ENCODE measurements at places on chromosomes 2 and 18.
A peak's percentile ranks its signal among the peaks of the same experiment; 100 is the strongest.

DNA sequence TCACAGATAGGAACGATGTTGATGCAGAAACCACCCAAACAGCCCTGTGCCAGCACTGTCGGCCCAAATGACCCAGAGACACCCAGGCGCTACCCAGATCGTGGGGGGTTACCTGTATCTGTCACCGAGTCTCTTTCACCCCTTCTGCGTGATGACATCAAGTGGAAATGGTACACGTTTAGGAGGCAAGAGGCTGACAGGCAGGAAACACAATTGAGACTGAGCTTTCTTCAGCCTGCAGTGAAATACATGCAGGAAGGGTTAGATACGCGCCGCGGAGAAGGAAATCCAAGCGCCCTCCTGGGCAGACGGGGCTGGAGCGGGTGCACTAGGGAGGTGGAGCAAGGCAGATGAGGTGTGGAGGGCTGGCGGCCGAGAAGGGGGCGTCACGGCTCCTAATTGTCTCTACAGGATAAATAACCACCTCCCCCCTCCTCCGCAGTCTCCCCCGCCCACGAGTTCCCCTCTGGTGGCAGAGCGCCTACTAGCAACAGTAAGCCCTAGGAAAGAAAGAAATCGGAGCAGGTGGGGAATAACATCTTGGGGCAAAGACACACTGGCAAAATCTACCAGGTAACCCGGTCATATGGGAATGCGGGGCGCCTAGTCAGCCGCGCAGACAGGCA lies at the start of gene RNF152:
Gene RNF152, minus strand, starts transcription at position 325 of the 626 bp plus-strand sequence. CDS start 76,544 bp downstream, outside the sequence.
- DNase-seq = peak; percentile 8

DNA sequence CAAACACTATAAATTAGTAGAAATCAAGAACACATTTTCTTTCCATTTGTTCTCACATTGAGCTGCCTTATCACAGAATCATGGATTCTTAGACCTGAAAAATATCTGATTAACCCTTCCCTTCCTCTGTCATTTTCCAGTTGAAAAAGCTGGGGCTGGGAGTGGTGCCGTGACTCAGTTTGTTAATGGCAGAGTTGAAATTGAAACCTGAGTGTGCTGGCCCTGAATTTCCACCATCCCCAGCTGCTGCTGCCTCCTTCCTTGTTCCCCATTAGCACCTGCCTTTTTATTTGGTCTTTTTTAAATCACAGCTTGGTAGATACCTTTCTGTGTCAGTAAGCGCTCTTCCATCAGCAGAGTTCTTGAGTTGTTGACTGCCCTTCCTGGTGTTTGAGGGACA lies 10.6 kb downstream of the FARP2 start:
- no peak for DNase-seq

- no peak for DNase-seq
These were observed 2.6 kb downstream of the CLIP4 start for GRCh38 chr2:29117636-29118303.

DNA sequence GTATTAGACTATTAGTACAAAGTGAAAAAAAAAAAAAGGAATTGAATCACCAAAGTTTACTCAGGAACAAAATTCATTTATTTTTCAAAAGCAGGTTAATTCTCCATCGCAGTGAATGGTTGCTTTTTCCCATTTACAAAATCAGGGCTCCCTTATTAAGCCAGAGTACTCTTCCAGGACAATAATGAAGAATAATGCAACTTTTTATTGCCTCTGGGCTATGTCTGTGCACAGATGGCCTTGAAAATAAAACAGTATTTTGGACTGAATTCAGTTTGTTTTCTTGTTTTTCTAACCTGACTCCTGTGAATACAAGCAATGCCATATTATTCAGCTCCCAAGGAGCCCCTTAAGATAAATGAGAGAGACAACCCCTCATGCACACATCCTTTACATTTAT lies 246.8 kb downstream of the KCNS3 start:
- DNase-seq = no peak

- no peak for DNase-seq
These were observed 160.6 kb downstream of the METTL4 start for GRCh38 chr18:2410688-2411087.

DNA sequence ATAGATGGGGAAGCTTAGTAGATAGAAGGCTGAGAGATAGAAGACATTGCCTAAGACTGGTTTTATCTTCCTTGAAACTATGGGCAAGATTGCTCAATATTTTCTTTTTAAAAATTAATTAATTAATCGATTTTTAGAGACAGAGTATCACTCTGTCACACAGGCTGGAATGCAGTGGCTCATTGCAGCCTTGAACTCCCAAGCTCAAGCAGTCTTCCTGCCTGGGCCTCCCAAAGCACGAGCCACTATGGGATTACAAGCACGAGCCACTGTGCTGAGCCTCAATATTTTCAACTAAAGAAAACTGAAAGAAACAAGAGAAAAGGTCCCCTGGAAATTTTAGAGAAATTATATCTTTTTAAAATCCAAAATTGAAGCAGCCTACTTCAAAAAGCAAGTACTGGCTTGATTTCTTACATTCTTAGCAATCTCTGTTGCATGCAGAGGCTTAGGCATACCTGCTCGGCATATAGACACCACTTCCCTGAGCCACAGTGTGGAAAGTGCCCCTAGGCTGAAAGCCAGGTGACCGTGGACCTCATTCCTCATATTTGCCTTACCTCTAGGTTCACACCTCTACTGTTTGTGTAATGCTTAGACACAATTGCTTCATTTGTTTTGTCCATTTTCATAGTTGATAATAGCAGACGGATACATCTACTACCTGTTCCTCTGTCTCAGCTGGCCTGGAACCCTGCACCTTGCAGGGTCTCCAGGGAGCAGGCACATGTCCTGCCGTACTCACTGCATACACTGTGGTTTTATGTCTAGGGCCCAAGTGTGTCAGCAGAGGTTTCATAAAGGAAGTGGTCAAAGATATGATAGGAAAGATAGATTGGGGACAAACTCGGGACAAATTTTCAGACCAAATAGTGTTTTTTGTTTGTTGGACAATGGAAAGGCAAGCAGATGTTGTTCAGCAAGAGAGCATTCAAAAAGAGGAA lies 166.5 kb upstream of the ALPP start:
- DNase-seq = peak; percentile 35

DNA sequence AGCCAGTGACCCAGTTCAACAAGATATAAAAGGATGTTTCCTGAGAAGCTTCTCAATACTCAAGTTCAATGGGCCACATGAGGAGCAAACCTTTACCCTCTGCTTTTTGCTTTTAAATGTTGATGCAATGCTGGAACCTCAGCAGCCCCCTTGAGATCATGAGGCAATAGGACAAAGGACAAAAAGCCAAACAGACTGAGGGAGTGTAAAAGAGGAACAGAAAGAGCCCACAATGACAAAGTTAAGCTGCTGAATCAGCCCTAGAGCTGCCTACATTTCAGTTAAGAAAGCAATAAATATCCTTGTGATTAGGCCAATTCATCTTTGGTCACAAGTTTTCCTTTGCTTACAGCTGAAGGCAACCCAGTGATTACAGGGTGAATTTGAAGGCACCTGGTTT lies 76.9 kb downstream of the MRO start:
- peak; percentile 21 for DNase-seq

- no peak for DNase-seq
These were observed 258.9 kb upstream of the CXCR4 start for GRCh38 chr2:136376798-136377211.

DNA sequence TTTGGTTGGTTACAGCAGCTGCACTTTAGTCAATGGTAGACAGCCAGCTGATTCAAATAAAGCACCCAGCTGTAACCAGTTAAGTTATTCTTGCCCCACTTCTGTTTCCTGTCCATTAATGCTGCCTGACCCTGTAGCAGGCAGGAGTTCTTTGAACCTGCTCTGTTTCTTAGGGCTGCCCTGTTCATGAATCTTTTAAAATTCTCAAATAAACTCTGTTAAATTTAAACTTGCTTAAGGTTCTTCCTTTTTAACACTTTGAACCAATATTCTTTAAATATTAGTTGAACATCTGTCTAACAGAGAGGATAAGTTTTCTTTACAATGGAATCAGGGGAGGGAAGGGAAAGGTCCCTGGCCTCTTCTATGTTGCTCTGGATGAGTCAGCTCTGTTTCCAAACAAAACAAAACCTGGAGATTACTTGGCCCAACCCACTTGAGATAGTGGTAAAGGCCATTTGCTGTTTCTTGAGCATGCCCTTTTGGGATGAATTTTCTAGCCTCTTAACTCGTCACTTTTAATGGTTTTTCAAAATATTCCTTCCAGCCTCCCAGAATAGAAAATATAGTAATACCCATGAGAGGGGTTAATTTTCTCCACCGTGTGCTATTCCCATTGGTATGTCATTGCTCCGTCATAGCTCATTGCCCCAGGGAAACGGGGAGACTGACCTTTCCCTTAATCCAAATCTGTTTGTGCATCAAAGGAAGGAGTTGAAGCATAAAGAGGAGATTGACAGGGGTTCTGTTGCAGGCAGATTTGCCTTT lies 112.1 kb upstream of the FHL2 start:
- no peak for DNase-seq

DNA sequence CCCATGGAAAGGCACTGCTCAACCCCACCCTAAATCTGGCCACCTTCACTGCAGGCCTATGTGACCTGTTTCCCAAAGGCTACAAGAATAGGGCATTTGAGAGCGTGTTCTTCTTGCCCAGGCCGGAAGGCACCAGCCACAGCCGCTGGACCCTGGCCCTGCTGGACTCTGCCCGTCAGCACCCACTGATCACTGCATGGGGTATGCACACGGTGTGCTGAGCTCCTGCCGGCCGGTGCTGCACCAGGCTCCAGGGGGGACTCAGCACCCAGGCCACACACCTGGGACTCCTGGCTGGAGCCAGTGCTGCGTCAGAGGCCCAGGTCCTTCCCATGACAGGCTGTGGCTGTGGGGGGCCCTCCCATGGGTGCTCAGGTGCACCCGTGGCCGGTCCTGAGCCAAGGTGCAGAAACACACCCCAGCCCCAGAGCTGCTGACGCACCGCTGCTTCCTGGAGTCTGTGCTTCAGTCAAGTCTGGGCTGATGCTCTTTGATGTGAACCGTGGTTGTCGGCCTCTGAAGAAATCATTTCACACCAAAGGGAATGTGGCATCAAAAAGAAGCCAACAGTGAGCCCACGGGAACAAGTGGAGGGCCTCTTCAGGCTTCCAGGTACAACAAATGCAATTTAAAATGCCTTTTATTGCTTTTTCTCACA lies 6.5 kb downstream of the KCNG2 start:
- DNase-seq = no peak

- DNase-seq = no peak
These were observed 452.7 kb upstream of the HS6ST1 start for GRCh38 chr2:128771401-128771800.

GRCh38 chr18:8264116-8264515 lies 345.1 kb upstream of the RAB12 start:
- DNase-seq = no peak

Data from GM12865 (cell line).